ENCODE measurements at places on chromosomes 4 and X. TPM values are rescaled to one million over a fixed set of nuclear protein-coding genes. Genes with fewer than 3 reads are reported as not detected.

The TEC gene
- total RNA-seq = 1.7 TPM

The BEX5 gene
- total RNA-seq = 2.0 TPM

The SPANXB1 gene
- total RNA-seq = not detected

The PLP1 gene
- total RNA-seq = 29.2 TPM

The ENPP6 gene
- total RNA-seq = 0.42 TPM

GRCh38 chrX:18894156-18894555 is 89.8 kb downstream of the PHKA2 start:
- no peak for DNase-seq

- no peak for DNase-seq
Observed at GRCh38 chrX:101986586-101986985, 54.8 kb upstream of the ZMAT1 start.

DNA sequence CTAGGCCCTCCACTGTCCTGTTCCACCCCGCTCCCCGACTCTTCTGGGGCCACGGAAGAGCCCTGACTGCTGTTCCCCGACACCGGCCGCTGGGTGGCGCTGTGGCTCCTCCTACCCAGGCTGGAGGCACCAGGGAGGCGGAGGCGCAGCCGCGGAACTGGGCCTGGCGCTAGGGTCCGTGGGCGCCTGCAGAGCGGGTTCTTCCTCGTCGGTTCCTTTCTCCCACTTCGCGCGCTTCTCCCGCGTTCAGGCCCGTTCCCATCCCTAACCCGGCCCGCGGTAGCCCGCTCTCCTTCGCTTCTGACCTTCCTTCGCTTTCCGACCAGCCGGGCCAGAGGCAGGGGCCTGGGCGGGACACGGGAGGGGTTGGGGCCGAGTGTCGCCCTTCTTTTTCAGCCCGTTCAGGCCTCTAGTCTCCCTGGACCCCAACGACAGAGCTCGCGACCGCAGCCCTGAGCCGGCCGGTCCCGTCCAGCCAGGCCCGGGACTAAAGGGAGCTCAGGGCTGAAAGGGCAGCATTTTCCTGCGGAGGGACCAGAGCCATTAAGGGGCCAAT is 34.3 kb downstream of the NALF2 start:
- DNase-seq = no peak

DNA sequence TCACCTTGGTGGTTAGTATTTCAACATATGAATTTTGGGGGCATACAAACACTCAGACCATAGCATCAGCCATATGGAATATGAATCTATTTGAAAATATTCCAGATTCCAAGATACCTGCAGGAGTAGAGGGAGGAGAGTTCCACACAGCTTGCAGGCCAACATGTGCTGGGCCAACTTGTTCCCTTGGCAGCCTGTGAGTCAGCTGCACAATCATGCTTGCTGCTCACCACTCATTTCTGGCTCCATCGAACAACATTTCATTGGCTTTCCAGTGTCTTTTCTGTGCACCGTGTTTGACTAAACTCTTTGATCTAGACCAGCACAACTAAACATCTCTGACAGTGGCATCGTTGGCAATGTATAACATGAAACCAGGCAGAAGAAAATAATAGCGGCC is 282.5 kb upstream of the RASGEF1B start:
- DNase-seq = no peak

DNA sequence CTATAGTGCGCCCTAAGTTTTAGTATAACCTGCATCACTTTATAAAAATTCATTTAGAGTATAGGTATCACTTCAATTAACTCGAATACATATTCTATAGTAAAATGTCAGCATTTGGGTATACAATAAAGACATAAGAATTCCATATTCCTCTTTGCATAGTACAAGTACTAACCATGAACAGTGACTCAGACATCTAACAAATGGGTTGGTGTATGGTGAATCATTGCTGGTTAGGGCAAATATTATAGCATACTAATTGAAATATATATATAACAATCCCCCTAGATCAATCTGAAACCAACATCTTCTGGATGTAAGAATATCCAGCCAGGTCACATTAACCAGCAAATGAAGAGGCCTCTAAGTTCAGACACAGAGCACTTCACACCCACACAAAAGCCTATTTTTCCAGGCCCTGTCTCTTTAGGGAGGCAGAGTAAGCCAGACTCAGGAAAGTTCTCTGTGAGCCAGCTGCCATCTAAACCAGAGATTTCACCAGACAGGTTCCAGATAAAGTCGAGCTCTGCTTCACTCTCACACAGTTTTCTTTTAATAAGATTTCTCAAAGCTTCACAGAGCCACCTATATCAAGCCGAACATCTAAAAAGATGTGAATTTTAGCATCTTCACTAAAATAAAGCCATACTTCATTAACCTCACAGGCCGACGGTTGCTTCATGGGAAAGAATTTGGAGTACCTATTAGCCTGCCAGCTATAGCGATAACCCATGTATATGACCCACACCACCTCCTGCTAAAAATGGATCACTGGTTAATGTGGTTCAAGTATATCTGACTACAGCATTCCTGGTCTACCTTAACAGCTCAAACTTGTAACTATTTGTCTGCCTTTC is 200.0 kb upstream of the FTHL17 start:
- no peak for DNase-seq

GRCh38 chr4:46937493-46937892 is 28.4 kb upstream of the COX7B2 start:
- no peak for DNase-seq

DNA sequence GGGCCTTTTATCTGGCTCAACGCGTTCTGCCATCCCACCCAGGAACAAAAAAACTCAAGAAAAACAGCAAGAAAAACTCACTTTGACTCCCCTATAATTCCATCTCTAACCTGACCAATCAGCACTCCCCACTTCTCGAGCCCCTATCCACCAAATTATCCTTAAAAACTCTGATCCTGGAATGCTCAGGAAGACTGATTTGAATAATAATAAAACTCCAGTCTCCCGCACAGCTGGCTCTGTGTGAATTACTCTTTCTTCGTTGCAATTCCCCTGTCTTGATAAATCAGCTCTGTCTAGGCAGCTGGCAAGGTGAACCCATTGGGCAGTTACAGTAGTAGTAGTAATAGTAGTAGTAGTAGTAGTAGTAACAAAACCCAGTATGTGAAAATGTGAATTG is 165.7 kb upstream of the CASK start:
- no peak for DNase-seq

GRCh38 chr4:119559044-119559647 is 69.5 kb downstream of the PDE5A start:
- DNase-seq = no peak

GRCh38 chr4:153832720-153833287 is 43.9 kb upstream of the SFRP2 start:
- DNase-seq = no peak

DNA sequence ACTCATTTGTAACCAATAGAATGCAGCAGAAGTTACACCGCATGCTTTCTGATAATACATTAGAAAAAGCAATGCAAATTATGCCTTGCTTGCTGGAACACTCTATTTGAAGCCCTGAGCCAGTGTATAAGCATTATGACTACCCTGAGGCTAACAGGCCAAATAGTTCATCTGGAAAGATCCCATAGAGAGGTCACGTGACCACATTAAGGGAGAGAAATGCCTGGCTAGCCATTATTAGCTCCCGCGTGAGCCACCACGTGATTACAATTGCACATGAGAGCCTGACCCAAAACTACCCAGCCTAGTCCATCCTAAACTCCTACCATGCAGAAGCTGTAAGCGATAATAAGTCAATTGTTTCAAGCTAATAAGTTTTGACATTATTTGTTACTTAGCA is 472.9 kb upstream of the GALNTL6 start:
- DNase-seq = no peak

Measured in esophagus muscularis mucosa (tissue), 4 donors.